ENCODE measurements at places on chromosomes 1 and 21.

GRCh38 chr21:43362321-43362791, 64.6 kb downstream of the SIK1 start:
- no peak for DNase-seq

DNA sequence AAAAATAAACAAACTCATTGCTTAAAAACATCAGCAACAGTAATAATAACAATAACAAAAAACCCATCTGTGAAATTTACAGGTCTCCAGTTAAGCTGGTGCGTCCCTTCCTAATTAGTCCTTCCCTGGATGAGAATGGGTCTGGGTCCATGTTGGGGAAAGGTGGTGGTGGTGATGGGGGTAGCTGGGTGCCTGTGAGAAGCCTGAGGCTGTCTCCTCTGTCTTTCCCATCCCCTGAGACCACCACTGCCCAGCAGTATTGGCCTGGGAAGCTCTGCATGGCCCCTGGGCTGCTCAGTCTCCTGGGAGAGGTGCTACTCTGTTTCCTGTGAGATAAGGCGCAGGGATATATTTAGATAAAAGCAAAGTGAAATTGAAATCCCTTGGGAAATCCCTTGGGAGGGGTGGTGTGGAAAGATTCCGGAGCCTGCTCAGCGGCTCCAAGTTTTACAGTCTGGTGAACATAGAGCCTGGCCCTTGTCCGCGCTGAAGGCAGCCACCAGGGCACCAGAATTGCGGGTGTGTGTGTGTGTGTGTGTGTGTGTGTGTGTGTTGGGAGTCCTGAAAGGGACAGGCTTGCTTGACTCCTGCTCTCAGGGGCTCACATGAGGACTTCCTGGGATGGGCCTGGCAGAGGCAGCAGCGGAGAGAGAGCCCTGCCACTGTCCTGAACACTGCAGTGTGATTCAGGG, 150.2 kb downstream of the FOXD2 start:
- no peak for DNase-seq

GRCh38 chr1:119391749-119392148, 23.2 kb downstream of the HAO2 start:
- DNase-seq, result no peak

DNA sequence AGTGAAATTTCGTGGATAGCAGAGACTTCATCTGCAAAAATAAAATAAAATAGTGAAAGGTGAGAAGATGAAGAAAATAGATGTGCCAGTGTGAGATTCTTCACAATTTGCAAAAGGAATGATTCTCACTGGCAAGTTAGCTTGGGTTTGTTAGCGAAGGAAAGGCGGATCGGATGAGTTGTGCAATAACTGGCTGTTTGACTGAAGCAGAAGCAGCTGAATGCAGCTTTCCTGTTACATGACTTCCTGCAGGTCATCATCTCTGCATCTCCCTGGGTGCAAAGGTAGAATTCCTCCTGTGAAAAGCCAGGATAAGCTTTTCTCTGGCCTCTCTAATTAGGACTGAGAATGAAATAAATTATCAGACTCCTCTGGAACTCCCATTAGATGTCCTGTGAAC, 263.1 kb upstream of the CHRM3 start:
- DNase-seq, result no peak

GRCh38 chr1:57796616-57797015, 372.8 kb upstream of the DAB1 start:
- no peak for DNase-seq

Measured in SW 1271 (cell line).